AG04449 (cell line): ENCODE measurements at places on chromosomes 12 and 14.
A peak's percentile ranks its signal among the peaks of the same experiment; 100 is the strongest.

GRCh38 chr14:99749763-99750715 is 43.2 kb upstream of the EML1 start:
- no peak for DNase-seq

DNA sequence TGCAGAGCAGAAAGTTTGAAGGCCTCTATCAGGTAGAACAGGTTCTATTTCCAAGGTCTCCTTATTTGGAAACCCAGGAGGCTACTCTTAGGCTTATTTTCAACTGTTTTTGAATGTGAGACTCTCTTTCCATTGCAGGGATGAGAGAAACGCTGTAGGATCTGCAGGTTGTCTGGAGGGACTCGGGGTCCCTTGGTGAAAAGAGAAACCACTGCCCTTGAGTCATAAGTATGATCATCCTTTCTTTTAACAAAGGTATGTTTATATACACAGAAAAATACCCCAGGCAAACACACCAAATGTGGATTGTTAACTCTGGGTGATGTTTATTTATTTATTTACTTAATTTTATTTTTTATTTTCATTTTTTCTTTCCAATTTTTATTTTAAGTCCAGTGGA is 57.8 kb upstream of the MAX start:
- DNase-seq: no peak

- no peak for DNase-seq
Observed at GRCh38 chr12:16159571-16159970, 117.9 kb downstream of the SLC15A5 start.

GRCh38 chr12:102879144-102879763 is 37.8 kb downstream of the PAH start:
- no peak for DNase-seq

- no peak for DNase-seq
Observed at GRCh38 chr12:27861428-27862167, 81.6 kb upstream of the MANSC4 start.

DNA sequence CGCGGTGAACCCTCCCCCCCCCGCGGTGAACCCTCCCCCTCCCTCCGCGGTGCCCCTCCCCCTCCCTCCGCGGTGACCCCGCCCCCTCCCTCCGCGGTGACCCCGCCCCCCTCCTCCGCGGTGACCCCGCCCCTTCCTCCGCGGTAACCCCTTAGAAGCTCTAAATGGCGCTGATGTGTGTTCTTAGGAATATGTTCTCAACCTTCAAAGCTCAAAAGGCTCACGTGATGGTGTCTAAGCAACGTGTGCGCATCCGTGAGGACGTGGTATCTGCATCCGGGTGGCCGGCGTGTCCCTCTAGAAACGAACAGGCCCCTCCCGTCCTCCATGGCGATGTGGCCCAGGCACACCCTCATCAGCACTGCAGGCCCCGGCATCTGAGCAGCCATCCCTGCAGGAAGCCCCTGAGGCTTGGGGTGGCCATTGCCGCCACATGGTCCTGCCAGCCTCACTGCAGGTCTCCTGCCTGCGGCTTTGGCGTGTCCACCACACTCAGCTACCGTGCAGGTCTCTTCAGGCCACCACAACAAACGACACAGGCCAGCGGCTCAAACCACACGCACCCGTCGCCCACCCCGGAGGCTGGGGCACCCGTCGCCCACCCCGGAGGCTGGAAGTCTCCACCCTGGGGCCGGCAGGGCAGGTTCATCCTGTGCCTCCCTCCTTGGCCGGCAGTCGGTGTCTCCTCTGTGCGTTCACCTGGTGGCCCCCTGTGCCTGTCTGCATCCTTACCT is 14.5 kb upstream of the FBRSL1 start:
- DNase-seq: no peak

DNA sequence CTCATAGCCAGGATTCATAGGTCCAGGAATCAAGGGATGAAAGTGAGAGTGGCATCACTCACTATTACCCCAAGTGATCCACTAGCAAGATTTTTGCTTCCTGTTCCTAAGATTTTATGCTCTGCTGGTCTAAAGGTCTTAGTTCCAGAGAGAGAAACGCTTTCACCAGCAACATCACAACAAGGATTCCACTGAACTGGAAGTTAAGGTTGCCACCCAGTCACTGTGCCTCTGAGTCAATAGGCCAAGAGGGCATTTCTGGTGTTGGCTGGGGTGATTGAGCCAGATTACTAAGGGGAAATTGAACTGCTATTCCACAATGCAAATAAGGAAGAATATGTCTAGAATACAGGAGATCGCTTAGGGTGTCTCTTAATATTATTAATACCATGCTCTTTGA is 142.5 kb upstream of the ARID2 start:
- no peak for DNase-seq

DNA sequence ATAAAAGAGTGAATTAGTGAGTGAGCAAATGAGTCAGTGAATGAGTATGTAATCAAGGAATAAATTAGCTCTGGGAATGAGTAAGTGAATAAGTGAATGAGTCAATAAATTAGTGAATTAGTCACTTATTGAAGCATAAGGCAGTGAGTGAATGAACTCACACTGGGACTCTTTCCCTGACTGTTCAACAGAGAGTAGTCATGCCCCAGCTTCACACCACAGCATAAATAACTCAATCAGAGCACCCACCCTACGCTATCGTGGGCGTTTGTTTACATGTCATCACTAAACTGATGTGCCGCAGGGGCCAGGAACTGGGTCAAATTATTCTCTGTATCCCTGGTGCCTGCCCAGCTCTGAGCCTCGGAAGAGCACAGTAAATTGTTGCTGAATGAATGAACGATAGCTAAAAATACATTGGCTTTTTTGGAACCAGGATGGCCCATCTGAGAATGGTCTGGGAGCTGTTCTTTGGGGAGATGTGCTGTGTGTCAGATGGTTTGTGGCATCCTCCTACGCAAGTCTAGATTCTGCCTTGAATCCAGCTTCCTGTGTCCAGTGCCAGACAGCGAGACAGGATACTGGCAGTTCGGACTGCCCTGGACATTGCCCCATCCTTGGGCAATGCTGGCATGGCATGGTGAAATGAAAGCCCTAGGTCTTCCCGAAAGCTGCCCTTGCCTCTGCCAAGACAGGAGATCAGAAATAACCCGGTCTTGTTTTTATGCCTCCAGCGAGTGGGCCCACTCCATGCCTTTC is 98.0 kb upstream of the RTL1 start:
- DNase-seq: no peak

- no peak for DNase-seq
Observed at GRCh38 chr12:112557951-112558630, 139.3 kb downstream of the PTPN11 start.

DNA sequence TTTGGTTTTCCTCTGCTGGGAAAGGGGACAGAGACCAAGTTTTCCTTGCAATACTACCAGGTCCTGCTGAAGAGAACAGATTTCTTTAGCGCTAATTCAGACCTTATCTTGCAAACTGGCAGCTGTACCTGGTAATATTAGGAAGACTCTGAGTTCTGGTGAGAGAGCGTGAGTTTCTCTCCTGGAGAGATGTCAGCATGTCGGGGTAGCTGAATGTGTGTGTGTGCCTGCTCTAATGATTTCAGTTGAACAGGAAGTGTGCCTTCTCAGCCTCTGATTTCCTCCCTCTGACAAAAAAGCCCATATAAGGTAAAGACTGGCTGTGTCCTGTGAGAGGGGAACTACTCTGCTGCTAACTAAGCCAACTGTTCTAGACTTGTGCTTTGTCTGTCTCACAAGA is 10.3 kb upstream of the ERP27 start:
- DNase-seq: peak; percentile 73

- no peak for DNase-seq
Observed at GRCh38 chr14:103430358-103430757, 45.1 kb downstream of the MARK3 start.

DNA sequence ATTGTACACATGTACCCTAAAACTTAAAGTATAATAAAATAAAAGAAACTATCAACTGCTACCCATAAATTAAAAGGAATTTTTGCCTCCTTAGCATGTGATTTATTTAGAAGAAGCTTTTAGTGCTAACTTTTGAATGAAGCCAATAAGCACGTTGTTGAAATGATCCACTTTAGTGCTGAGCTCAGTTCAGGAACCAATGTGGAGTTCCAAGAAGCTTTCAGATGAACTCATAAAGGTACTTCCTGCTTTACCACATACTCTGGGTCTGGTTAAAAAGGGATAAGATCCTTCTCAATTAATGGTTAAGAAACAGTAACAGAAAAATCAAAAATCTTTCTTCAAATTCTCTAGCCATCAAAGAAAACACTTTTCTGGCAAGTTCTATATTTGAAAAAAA is 39.4 kb downstream of the TMTC1 start:
- DNase-seq: no peak

DNA sequence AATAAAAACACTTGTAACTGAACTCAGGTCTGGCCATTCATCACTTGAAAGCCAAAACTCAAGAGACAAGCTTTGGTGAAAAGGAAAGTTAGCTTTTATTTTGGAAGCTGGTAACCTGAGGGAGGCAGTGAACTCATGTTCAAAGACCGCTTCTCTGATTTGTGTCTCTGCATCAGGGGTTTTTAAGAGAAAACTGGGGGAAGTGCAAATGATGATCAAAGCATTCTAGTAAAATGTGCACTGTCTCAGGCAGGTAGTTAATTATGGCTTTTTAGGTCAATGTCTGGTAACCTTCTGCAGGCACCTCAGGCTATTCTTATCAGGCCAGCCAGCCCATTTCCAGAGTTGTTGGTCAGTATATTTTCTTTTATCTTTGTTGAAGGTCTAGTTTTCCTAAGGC is 162.2 kb downstream of the SYT10 start:
- no peak for DNase-seq

DNA sequence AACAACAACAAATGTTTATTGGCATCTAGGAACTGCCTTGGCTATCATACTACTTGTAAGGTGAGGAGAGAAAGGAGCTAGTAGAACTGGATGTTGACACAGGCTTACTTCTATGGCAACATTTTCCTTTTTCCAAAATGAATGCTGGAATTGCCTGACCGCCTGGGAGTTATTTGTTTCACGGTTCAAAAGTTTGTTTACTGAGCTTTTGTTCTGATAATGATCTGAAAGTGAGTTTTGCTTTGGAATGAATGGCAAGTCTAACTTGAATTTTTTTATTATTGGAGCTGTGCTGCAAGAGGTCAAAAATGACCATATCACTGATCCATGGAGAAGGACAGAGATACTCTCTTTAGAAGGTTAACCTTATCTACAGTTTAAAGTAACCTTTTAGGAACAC is 183.5 kb upstream of the CAND1 start:
- DNase-seq: no peak

DNA sequence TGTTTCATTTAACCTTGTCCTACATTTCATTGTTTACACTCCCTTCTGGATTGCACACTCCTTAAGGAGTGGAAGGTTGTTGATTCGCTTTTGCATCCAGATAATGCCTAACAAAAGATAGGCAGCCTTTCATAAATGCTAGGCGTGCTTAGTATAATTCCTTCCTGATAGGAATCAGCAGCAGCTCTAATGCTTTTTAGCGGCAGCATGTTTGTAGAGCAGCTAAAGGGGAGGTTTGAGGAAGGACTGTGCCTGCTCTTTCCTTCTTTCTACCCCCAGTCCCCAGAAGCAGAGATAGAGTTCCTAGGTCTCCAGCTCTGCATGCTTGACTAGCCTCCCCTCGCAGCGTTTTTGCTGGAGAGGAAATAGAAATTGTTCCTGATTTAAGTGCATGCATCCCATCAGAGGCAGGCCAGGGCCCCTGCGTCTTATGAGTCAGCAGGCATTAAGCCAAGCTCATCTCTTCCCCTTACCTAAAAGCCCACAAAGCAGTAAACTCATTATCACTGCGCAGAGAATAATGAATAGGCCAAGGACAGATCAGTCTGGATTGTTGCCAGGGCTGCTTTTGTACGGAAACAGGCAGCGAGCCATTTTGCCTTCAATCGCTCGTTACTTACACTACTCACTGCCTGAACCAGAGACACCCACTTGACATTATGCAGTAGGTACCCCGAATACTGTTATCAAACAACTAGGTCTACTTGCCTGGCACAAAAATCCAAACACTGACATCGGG is 14.0 kb upstream of the TBPL2 start:
- DNase-seq: no peak

DNA sequence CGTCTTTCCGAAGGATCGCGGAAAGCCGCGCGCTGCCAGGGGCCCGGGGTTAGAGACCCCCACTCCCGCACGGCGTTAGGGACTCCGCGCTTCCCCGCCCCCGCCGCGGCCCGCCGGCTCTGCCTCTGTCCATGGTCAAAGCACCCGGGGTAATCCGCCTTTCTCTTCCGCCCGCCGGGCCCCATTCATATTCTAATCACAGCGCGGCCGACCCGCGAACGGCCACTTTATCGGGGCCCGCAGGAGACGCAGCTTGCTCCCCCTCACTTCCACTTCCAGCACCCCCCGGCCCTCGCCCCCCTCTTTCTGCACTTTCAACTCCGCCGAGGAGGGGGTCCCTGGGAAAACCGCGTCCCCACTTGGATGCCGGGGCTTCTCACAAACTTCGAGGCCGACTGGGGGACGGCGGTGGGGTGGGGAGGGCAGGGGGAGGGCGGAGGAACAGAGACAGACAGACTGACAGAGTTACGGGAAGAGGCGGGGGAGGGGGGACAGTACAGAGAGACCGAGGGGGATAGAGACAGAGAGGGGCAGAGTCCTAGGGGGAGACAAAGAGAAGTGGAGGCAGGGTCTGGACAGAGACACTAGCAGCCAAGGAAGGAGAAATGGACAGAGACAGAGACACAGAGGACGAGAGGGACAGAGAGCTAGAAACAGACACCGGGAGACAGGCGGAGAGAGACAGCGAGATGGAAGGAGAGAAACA is 1.1 kb upstream of the RFX4 start:
- DNase-seq: no peak

- no peak for DNase-seq
Observed at GRCh38 chr14:24418492-24418873, 11.0 kb downstream of the CBLN3 start.

DNA sequence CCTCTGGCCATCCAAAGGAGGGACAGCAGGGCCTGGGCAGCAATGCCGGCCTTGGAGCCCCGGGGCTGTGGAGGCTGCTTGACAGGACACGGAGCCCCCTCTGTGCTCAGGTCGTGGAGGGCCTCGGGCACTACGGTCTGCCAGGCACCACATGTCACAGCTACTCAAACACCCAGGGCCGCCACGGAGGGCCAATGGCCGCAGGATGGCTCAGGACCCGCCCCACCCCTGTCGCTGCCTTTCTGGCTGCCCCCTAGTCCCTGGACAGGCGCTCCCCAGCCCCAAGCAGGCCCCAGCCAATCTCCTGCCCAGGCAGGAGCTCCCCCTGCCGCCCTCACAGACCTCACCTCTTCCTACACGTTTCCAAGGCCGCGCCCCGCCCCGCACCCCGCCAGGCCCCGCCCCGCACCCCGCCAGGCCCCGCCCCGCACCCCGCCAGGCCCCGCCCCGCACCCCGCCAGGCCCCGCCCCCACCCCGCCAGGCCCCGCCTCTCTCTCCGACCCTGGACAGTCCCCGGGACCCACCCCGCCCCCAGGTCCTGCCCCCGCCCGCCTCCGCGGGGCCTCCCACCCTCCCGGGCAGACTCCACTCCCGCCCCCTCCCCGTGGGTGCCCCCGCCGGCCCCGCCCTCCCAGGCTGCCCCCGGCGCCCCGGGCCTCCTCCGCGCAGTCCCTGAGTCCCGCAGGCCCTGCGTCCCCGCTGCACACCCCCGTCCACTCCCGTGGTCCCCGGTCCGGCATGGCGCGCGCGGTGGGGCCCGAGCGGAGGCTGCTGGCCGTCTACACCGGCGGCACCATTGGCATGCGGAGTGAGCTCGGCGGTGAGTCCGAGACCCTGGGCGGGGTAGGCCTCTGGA is at the start of gene ASPG:
ASPG (plus strand) TSS at position 669 of the 857 bp plus-strand sequence; CDS start at position 740, 71 bp downstream.
- no peak for DNase-seq
